ENCODE measurements at places on chromosomes 12 and 14. TPM values are rescaled to one million over a fixed set of nuclear protein-coding genes. Genes with fewer than 3 reads are reported as not detected.

DNA sequence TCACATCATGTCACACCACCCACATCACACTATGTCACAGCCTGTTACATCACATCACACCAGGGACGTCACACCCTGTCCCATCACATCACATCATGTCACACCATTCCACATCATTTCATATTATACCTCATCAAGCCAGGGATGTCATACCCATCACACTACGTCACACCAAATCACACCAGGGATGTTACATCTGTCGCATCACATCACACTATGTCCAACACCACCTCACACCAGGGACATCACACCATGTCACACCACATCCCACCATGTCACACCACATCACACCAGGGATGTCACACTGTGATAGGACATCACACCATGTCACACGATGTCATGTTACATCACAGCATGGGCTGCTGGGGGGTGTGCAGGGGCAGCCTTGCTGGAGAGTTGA is 110.6 kb downstream of the TMEM121 start:
- no peak for DNase-seq

DNA sequence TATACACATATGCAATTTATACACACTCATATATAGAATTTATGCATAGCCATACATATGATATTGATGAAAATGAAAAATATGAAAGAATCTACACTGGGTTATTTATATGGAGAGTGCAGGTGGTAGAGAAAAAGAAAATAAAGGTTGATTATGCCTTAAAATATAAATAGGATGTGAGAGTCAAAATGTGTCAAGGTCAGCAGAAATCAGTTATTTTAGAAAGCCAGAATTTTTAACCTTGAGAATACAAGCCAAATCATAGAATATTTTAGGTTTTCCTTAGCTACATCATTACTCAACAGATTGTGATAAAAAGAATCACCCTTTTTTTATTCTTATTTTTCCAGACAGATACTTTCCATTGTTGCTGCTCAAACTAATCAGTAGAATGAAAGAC is 146.2 kb downstream of the SLC6A15 start:
- DNase-seq = no peak

DNA sequence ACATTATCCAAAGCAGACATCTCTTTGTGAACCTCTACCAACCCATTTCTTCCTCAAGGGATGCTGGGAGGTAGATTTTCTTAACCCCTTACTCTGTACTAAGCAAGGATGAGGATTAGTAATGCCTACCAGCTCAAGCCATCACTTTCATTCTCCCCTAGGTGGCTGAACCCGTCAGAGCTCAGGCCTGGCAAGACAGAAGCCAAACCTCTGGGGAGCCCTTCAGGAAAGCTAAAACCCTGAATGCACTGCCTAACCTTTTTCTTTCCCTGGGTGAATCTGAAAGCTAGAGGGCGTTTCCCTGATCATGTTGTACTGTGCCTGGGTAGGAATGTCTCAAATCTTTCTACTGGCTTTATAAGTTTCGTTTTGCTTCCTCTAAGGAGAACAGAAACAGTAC is 617.3 kb downstream of the RPL10L start:
- DNase-seq = no peak

GRCh38 chr12:74747305-74747704 is 209.7 kb downstream of the ATXN7L3B start:
- peak; percentile 16 for DNase-seq

DNA sequence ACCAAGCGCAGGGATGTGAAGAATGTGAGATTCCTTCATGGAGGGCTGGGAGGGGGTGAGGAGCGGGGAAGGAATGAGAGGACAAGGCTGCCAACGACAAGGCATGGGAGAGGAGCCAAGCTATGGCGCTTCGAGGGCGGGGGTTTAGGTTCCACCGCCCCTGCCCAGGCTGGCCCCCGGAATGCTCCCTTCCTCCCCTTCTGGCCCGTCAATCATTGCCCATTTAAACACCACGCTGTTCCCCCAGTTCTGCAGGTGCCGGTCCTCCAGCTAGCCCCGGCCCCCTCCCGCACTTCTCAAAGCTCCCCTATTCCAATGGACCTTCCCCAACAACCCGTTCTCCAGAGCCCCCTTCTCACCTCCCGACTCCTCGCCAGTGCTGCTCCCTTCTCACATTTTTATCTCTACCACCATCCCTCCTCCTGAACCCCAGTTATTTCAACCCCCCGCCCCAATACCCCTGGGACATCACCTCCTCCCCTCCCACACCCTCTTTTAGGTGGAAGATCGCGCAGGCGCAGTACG is 428 bp downstream of the RNF41 start:
- no peak for DNase-seq

DNA sequence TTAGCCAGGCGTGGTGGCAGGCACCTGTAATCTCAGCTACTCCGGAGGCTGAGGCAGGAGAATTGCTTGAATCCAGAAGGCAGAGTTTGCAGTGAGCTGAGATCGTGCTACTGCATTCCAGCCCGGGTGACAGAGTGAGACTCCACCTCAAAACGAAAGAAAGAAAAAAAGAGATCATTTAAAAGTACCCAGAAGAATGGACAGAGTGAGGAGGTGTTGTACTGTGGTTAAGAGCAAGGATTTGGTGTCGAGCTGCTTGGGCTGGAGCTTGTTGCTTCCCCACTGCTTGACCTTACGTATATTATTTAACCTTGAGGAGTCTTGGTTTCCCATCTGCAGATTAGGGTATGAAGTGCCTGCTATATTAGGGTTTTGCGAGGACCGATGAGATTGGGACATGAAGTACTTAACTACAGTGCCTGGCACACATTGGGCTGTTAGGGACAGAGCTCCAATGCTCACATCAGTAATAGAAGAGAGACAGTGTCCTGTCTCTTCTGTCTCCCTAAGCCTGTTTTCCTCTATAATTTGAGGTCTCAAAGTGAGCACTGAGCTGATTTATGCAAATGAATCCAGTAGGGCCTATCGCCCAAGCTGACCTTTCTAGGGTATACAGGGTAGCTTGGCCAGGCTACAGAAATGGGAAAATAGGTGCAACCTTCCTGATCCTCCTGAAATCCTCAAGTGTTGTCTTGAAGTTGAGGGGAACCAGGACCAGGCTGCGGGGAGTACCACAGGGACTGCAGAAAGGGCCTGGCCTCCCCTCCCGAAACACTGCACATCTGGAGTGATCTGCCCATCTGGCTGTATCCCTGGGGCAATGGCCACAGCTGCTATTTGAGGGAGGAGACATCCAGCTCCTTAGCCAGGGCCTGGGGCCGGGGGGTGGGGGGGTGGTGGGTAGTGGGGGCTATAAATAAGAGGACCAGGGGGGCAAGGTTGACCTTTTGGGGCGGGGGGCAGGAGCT is 8.6 kb upstream of the HDAC7 start:
- DNase-seq = no peak

- DNase-seq = peak; percentile 14
Measured at GRCh38 chr12:81953541-81953940, 194.4 kb upstream of the PPFIA2 start.

BIN2 gene
- total RNA-seq = not detected

RAD51AP1 gene
- 8.7 TPM for total RNA-seq

- no peak for DNase-seq
Measured at GRCh38 chr12:104701756-104702155, 245.0 kb downstream of the CHST11 start.

GRCh38 chr12:130881046-130881445 is 9.2 kb downstream of the RAN start:
- DNase-seq = no peak

DNA sequence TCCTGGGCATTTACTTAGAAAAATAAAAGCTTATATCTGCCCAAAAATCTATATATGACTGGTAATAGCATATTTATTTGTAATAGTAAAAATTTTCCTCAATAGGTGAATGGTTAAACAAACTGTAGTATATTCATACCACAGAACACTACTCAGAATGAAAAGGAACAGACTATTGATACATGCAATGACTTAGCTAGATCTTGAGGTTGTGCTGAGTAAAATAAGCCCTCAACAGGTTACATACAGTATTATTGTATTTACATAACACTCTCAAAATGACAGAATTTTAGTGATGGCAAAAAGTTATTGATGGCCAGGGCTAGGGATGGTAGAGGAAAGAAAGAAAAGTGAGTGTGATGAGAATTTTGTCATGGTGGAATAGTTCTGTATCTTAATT is 178.4 kb downstream of the BMP4 start:
- DNase-seq = no peak

DNA sequence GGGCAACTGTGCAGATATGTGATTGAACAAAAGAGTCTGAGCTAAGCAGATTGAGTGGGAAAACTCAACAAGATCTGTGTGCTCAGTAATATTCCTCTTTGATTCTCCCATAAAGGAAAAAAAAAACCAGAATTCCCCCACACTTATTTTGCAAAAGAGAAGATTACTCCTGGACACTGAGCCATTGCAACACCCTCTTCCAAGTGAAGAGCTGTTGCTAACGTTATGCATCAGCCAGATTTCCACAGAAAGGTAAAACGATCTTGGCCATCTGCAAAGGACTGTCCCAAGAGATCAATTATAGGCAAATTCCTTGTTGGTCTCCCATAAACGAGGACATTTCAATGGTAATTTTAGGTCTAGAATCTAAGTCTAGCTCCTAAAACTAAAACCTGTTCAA is 587.7 kb downstream of the C12orf50 start:
- no peak for DNase-seq

All from kidney epithelial cell (primary cell).